H9 (cell line): ENCODE measurements at places on chromosomes 12 and 14.

DNA sequence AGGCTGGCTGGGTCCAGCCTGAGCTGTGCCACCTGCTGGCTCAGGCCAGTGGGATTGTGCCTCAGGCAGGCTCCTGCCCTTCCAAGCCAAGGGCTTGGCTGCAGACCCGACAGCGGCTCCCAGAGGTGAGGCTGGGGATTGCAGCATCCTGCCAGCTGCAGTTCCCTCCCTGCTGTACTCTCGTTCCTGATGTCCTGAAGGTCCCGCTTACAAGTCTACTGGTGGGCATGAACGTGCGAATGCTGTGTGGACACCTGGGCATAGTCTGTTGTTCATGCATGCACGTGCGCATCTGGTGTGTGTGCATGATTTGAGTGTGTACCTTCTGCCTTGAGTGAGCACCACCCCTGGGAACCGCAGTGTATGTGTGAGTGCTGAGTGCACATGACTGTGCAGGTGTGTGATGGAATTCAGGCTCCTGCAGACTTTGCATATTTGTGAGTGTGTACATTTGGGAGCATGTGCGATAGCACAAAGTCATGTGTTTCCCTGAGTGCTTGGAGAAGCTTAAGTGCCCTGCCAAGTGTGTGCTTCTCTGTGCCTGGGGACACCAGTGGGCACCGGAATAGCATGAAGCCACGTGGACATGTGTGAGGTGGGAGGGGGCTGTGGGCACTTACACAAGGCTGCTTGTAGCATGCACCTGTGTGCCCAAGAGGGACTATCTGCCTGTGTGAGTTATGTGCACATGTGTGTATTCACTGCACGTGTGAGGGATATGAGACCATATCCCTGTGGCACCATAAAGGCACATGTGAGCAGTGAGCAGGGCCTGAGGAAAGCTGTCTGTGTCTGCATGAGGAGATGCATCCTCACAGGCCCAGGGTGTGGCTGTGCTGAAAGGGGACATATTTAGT, 19.3 kb upstream of the KRT7 start:
- DNase-seq = peak; percentile 96

DNA sequence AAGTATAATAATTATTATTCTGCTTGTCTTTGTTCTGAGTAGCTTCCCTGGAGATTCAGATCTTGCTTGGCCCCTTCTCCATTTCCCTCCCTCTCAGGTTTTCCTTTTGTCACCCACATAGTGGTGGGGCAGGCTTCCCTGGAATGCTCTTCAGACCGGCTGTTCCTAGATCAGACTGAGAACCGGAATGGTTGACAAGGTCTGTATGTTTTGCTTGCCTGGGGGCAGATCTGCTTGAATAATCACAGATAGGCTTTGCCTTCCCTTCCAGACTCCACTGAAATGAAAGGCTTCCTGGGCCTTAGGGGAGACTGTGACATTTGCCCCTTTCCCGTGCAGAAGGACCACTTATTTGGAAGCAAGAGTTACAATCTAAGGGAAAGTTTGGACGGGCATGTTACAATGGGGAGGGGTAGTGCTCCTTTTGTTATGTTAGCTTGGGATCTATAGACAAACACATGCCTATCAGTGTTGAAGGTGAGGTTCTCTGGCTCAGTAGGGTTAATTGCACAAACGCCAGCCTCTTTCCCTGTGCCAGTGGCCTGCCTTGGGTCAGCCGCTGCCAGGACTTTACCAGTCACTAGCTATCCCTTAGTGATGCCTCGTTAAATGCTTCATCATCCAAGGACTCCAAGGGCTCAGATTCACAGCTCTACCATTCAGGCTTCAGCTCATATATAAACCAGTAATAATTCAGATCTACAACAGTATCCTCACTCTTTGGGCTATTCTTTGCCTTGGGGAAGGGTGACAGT, 178.6 kb downstream of the SNAPC1 start:
- peak; percentile 36 for DNase-seq

GRCh38 chr12:52358575-52359350, 8.5 kb downstream of the KRT85 start:
- DNase-seq = no peak

DNA sequence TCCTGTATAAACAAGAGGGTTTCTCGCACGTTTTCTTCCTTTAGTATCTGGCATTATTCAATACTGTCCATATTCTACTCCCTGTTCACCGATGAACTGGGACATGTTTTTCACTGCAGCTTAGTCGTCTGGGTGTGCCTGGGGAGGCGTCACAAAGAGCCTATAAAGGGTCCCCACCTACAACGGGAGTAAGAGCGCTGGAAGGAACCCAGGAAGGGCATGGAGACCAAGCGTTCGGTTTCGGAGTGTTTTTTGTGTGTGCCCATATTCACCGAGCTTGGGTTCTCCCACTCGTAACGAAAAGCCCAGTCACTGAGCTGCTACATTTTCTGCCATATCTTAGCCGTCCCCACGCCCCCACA, 592 bp upstream of the USP15 start:
- DNase-seq = no peak

GRCh38 chr12:3215410-3215975, 138.3 kb downstream of the TSPAN9 start:
- DNase-seq = no peak

GRCh38 chr14:100212476-100213333, 26.2 kb upstream of the YY1 start:
- DNase-seq = no peak

DNA sequence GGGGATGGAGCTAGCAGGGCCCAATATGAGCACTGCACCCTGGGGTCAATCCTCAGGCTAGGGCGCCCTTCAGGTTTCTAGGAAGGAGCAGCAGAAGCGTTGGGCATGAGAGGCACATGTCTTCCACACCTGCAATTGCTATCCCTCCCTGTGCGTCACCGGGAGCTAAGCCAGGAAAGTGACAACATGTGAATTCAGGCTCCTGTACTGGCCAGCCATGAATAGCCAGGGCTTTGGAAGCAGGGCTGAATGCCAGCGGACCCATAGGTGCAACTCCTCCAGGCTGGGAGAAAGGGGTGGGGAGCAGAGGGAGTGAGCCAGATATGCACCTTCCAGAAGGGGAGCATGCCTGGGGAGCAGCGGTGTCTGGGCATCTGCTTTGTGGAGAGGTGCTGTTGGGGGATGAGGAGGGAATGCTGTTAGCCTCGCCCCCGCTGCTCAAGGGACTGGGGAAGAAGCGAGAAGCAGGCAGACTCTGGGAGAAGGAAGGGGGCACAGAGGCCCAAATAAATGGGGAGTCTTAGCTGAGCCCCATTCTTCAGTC, 6.1 kb downstream of the HOXC5 start:
- DNase-seq = no peak

- no peak for DNase-seq
These were observed 349.0 kb downstream of the RAD51B start for GRCh38 chr14:68168460-68169109.

DNA sequence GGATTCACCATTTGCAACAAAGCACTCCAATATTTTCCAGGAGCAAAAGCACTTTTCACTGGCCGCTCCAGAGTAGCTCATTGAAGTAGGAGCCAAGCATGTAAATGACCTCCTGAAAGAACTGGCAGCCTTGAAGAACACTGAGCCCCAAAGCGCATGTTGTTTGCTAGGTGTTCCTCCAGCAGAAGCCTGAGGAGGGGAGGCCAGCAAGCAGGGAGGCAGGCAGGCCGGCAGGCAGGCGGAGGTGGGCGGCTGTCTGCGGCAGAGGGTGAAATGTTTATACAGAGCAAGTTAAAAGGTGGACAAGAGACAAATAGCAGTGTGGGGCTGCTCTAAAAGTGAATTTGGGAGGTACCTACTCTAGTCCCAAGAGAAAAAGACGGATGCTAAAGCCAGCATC, 439.4 kb downstream of the CCDC91 start:
- no peak for DNase-seq

- DNase-seq = no peak
These were observed 21.8 kb downstream of the WDHD1 start for GRCh38 chr14:55005071-55005470.

DNA sequence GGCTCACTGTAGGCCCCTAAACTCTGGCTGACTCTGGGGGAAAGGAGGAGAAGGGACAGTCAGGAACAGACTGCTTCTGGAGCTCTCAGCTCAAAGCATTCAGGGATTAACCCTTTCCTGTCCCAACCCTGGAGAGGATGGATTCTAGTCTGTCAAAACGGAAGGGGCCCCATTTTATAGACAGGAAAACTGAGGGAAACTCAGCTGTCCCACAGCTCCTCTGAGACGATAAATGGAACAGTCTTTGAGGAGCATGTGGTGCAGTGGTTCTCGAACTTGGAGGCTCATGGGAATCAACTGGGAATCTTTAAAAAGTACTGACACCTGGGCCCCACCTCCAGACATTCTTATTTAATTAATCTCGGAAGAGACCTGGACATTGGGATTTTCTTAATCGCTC, 23.7 kb downstream of the SRRM4 start:
- no peak for DNase-seq

DNA sequence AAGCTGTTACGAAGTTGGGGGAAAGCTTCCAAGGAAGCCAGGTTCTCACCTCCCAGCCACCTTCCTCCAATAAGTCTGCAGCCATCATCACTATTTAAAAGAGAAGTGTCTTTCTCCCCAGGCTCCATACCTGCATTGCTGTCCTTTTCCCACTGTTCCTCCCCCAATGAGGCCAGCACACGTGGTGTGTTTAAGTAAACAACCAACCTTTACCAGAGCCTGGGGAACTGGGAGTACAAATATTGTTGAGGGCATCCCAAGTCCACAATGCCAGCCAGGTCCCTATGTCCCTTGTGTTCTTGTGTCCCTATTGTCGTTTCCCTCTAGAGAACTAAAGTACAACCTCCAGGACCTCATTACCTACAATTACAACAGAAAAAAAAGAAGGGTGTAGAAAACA, 49.2 kb upstream of the PNMA1 start:
- DNase-seq = no peak

DNA sequence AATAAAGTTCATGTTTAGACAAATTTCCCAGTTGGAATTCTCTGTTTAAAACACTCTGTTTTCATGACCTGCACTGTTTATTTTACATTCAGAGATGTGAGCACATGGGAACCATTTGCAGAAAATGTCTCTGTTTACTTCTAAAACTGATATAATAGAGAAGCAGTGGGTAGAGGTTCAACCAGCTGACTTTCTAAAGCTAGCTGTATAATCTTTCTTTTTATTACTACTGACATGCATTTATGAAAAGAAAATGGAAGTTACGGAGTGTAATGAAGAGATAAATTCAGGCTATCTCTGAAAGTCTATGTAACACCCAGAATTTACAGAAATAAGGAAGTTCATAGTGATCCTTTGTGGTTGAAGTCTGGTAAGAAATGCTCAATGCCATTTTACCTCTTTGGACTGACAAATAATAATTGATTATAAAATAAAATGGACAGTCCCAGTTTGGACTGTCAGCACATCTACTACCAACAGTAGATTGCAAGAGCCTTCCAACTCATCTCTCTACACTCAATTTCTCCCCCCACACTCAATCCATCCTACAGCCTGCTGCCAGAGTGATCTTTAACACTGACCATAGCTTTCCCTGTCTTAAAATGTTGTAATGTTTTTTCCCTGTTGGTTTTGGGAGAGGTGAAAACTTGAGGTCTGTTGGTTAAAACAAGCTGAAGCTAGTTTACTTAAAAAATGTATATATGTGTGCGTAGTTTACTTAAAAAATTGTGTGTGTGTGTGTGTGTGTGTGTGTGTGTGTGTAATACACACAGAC, 137.4 kb downstream of the AEBP2 start:
- DNase-seq = no peak

- DNase-seq = peak; percentile 92
These were observed 27.5 kb downstream of the APOBEC1 start for GRCh38 chr12:7638064-7638759.

DNA sequence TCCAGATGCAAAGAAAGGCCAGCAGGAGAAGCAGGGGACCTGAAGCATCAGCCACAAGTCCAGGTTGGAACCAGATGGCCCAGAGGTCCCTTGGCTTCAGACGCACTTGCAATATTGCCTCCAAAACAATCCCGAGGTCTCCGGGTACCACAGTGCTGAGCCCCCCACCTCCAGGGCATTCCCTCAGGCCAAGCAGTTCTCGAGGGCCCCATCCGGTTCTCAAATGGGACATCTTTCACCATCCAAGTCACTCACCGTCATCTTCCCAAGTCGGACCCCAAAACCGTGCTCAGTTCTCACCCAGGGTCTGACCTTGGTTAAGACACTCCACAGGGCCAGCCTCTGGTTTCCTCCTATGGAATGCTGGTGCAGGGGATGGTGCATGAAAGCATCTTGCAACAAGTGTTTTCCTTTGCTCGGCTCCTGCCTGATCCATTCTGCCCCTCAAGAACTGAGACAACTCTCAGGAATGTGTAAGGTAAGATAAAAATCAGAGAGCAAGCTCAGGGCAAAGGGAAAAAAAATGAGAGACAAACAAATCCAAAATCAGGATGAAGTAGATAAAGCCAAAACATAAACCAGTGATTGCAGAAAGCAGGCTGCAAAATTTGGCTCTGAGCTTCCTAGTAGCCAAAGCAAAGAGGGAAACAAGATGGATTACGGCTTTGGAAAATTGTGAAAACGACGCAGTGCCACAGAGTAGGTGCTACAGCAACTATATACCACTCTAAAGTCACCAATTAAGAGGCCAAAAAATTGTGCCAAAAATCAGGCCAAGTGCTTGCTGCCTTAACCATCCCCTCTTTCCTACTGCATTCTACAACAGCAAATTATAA, 8.0 kb downstream of the NCOR2 start:
- DNase-seq = no peak

GRCh38 chr12:132327336-132328171, 1.8 kb downstream of the GALNT9 start:
- no peak for DNase-seq

DNA sequence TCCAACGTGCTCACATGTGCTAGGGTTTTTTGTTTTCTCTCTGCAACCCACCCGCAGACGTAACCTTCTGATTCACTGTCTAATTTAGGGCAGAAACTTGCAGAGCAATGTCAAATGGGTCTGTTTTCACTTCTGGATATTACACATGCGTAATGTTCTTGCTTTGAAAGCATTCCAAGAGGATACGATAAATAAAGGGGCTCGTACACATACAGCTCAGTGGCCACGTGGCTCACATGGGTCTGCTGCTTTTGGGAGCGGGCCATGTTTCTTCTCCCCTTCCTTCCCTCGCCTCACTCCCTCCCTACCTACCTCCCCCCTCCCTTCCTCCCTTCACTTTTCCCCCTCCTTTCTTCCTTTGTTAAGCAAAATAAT, 23.4 kb downstream of the CACNA1C start:
- DNase-seq = no peak

- DNase-seq = no peak
These were observed 78.2 kb upstream of the GARIN2 start for GRCh38 chr14:67111022-67111421.

DNA sequence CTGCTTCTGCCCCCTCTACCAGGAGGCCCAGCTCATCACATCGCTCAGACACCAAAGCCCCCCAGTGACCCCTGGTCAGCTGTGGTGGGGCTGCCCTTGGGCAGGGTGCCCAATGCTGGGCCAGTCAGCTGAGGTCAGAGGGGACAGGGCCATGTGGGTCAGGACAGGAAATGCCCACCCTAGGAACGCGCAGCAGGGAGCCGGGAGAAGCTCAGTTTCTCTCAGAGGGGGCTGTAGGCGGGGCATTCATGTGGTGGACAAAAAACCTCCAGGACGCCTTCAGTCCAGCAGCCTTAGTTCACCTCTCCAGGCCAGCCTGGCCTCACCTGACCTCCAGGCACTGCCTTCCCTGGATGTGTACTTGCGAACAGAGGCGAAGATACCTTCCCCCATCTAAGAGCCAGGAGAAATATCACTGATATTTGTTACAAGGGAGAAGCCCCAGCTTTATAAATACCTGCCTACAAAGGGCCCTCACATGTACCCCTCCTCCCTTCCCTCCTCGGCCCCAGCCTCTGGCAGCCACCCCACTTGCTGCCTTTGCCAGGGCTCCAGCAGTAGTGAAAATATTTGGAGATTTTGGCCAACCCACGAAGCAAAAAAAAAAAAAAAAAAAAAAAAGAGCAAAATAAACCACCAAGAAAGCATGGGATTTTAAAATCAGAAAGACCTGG, 41.9 kb upstream of the PLEKHG6 start:
- DNase-seq = no peak

GRCh38 chr12:131385313-131386166, 325.4 kb upstream of the SFSWAP start:
- no peak for DNase-seq
